ENCODE measurements at places on chromosomes 2 and 18. TPM values are rescaled to one million over a fixed set of nuclear protein-coding genes. Genes with fewer than 3 reads are reported as not detected.

The PTPRN gene
- 15.5 TPM for polyA plus RNA-seq

The LRRFIP1 gene
- polyA plus RNA-seq = 54.7 TPM

The MAP4K4 gene
- polyA plus RNA-seq = 63.7 TPM

The ICOS gene
- polyA plus RNA-seq = not detected

The EIF2AK2 gene
- polyA plus RNA-seq = 3.6 TPM

The ELOA2 gene
- not detected for polyA plus RNA-seq

The OTOS gene
- not detected for polyA plus RNA-seq

The SERPINB5 gene
- polyA plus RNA-seq = 0.22 TPM

The CMPK2 gene
- 3.5 TPM for polyA plus RNA-seq

The CACNB4 gene
- 0.21 TPM for polyA plus RNA-seq

The DGKD gene
- polyA plus RNA-seq = 15.7 TPM

The KIDINS220 gene
- polyA plus RNA-seq = 14.2 TPM

Measured in adipose tissue (tissue), 3 donors.